Activated CD8-positive, alpha-beta memory T cell treated with anti-CD3 and anti-CD28 coated beads for 4 hours (primary cell): ENCODE measurements at places on chromosomes 5 and 9.

DNA sequence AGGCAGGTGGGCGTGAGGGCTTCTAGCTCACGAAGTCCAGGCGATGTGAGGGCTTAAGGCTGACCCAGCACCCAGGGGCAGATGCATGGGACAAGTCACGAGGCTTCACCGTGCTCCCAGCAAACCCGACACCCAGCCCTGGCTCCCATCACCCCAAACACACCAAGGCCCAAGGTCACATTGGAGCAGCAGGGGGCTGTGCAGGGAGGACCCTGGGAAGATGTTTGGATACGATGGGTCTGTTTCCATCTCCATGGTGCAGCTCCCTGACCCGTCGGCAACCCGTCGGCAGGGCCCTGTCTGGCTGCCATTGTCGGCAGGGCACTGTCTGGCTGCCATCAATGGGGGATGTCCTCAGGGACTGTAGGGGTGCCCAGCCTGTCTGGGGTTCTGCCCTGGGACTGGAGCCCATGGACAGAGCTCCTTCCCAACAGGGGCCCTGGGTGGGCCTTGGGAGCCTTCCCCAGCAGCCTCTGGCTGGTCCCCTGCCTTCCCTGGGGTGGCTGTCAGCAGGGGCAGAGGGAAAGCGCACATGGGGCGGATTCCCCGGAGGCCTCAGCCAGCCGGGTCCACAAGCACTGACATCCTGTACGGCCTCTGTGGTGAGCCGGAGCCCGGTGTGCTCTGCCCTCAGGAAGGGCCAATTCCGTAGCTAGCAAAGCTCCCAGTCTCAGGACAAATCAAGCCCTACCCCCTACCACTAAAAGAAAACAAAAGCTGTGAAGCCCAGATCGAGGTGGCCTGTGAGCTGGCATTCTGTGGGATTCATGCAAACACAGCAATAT is 47.1 kb downstream of the NACC2 start:
- no peak for DNase-seq

DNA sequence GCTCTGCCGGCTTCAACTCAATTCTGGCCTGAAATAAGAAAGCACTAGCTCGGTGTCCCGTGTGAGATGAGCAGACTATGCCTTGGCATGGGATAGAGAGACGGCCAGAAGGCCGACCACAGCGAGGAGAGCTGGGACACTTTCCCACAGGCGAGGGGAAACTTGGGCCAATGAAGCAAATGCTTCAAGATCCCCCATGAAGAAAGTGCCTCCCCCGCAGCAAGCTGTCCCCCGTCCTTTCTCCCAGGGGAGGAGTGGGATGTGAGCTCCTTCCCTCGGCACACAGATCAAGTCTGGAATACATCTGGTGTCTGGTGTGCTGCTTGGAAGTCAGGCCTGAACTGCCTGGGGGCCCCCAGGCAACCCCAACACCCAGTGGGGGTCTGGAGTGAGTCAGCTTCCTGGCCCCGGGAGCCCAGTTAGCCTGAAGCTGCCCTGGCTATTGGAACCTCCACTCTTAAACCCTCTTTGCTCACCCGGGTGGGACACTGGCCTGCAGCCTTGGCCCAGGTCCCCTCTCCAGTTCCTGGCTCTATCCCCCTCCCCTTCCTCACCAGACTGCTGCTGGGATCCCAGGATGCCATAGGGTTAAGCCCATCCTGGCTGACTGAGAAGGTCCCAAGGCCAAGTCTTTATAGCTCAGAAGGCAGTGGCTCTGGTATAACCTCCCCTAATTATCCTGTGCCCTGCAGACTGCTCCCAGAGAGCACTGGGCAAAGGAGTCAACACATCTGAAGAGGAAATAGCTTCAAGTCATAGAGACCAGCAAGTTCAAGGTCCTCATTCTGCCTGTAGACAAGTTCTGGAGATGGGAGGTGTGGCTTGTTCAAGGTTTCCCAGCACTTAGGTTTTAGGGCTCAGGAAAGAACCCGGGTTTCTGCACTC is 205.3 kb downstream of the TTLL11 start:
- no peak for DNase-seq

DNA sequence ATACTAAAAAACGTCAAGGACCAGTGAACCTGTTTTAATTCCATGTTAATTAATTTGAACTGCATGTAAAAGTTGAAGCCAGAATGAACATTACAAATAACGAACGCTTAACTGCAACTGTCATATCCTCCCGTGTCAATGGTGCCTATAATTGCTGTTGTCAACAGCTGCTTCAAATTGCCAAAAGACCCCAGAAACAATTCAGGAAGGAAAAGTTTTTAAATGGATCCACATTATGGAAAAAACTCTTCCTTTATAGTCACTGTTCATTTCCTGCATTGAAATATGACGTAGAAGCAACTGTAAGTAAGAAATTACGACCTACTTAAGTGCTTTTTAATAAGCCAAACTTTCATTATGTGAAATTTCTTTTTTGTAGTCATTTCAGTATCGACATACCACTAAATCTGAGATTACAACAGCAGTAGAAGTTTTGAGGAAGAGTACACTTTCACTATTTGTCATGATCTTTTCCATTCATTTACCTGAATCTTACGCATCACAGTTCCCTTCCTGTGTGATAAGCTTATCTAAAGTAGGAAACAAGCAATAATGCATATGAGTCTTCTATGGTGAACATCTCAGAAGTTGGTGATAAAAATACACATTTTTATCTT is 37.8 kb downstream of the MEF2C start:
- no peak for DNase-seq

DNA sequence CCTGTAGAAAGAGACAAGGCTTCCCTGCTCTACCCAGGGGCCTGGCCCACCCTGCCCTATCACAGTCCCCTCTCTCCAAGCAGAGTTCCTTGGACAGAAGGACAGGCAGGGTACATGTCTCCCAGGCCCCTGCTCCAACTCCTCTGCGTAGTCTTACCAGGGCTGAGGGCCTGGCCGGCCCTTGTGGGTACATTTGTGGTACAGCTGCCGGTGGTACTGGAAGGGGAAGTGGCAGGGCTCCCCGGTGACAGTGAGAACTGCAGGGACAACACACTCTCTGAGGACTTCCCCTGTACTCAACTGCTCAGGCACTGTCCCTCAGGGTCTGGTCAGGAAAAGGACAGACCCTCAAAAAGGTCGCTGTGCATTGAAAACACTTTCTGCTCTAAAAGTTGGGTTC is 3.6 kb downstream of the F12 start:
- no peak for DNase-seq

DNA sequence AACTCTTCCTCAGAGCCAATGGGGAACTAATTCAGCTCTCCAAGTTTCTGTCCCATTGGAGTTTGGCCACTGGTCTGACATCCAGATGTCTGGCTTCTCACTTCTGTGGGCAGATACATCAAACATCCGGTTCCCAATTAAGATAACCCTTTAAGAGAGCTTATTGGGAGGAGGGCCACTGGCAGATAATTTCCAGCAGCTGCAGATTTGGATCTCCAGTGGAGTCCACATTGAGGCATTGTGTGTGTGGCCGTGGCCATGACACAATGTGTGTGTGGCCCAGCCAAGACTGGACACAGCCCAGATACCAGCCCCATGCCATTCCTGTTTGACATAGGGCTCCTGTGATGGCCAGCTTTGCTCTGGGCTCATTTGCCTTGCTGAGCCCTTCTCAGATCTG is 110.5 kb upstream of the MAP1B start:
- DNase-seq, result no peak
